ENCODE measurements at places on chromosomes 12 and 14.
A peak's percentile ranks its signal among the peaks of the same experiment; 100 is the strongest.

DNA sequence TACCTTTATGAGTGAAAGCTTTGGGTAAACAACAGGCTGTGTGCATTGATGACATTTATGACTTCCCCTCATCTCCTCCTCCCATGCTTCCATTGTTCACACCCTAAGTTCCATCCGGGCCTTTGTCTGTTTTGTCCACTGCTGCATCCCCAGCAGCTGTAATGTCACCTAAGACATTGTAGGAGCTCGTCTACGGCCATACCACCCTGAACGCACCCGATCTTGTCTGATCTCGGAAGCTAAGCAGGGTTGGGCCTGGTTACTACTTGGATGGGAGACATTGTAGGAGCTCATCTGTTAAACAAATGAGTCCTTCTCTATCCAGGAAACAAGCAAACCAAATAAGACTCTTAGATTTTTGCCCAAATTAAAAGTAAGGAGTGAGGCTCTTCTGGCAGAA, 40.4 kb upstream of the SYCP3 start:
- no peak for DNase-seq

DNA sequence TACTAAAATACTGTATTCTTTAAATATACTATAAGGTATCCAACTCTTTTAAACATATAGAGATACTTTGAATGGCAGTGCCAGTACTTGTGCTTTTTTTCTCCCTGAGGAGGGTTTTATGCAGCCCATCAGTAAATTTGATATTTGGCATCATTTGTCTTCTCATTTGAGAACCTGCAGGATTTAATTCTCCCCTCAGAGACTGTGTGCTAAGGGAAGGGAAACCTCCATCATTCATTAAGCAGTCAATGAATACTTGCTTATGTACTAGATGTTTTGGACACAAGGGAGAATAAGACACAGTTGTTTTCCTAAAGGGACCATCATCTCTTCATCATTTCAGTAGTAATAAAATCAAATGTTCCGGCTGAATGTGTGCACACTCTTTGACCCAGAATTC, 40.8 kb downstream of the FRS2 start:
- DNase-seq = no peak

DNA sequence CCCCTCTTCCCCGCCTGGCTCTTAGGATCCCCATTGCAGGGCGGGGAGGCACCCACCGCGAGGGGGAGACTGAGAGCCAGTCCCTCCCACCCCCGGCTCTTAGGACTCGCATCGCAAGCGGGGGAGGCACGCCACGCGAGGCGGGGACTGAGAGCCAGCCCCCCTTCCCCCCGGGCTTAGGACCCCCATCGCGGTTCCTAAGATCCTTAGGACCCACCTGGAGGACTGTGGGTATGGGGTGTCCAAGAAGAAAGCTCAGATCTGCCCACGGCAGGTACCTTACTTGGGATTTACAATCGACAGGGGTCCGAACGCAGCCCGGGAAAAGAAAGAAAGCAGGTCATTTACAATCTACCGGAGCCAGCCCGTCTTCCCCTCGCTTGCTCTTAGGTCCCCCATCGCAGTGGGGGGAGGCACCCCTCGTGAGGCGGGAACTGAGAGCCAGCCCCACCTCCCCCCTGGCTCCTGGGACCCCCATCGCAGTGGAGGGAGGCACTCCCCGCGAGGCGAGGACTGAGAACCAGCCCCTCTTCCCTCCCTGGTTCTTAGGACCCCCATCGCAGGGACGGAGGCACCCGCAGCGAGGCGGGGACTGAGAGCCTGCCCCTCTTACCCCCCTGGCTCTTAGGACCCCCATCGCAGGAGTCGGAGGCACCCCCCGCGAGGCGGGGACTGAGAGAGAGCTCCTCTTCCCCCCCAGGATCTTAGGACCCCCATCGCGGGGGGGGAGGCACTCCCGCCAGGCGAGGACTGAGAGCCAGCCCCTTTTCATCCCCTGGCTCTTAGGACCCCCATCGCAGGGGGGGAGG, 43.7 kb downstream of the DDX11 start:
- DNase-seq = peak; percentile 48

- no peak for DNase-seq
Observed at GRCh38 chr12:132021965-132022364, 72.2 kb downstream of the EP400 start.

GRCh38 chr12:26940516-26941214, 2.4 kb downstream of the FGFR1OP2 start:
- no peak for DNase-seq

GRCh38 chr12:63420206-63420644, 248.1 kb downstream of the DPY19L2 start:
- DNase-seq = no peak

DNA sequence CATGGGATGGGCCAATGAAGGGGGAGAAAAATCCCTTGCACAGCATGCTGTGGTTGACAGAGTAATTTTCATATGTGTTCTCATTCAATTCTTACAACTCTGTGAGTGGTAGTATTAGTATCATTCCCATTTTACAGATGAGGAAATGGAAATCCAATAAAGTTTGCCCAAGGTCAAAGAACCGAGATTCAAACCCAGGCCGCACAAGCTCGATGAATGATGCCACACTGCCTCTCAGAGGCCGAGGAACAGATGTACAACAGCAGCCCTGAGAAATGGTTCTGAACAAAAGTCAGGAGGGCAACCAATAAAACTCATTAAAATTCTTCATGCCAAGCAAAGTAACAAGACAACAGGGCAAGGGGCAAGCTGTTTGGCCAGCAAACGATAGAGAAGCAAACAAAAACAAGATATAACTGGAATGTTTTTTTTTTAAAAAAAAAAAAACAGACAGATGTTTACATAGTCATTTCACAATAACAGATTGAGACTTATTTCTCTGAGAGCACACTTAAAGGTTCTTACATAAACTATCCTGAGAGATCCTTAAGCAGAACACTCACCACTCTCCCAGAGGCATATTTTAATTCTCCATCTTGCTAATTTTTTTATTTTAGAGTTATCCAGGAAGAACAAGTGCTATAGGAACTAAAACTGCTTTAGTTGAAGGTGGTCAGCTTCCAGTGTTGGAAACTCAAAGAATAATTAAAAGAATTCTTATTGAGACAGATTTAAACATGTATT, 85.8 kb downstream of the EXOC5 start:
- DNase-seq = no peak

- no peak for DNase-seq
Observed at GRCh38 chr14:45089813-45090212, 5.9 kb downstream of the PRPF39 start.

DNA sequence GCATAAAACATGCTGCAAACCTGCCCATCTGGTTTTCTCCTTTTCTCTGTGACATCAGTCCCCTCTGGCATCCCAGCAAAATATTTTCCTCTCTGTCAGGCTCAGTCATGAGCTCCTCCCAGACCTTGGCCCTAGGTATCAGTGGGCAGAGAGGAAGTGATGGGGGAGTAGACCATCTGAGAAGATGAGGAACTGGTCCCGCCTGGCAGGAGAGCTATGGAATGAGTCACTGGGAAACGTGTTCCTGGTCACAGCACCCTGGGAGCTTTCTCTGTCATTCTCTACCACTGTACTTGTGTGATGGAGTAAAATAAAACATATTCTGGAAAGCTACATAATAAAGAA, 5.0 kb upstream of the SRSF9 start:
- DNase-seq = no peak

- no peak for DNase-seq
Observed at GRCh38 chr14:28879573-28879996, 113.0 kb downstream of the FOXG1 start.

DNA sequence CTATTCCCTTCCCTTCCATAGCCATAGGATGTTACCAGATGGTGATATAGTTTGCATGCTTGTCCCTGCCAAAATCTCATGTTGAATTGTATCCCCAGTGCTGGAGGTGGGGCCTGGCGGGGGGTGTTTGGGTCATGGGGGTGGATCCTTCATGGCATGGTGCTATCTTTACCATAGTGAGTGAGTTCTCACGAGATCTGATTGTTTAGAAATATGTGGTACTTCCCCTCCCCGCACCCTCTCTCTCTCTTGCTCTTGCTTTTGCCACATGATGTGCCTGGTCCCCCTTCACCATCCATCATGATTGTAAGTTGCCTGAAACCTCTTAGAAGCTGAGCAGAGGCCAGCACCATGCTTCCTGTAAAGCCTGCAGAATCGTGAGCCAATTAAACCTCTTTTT, 181.3 kb downstream of the CAND1 start:
- no peak for DNase-seq

- DNase-seq = no peak
Observed at GRCh38 chr14:100406505-100407131, 83.5 kb downstream of the SLC25A47 start.

DNA sequence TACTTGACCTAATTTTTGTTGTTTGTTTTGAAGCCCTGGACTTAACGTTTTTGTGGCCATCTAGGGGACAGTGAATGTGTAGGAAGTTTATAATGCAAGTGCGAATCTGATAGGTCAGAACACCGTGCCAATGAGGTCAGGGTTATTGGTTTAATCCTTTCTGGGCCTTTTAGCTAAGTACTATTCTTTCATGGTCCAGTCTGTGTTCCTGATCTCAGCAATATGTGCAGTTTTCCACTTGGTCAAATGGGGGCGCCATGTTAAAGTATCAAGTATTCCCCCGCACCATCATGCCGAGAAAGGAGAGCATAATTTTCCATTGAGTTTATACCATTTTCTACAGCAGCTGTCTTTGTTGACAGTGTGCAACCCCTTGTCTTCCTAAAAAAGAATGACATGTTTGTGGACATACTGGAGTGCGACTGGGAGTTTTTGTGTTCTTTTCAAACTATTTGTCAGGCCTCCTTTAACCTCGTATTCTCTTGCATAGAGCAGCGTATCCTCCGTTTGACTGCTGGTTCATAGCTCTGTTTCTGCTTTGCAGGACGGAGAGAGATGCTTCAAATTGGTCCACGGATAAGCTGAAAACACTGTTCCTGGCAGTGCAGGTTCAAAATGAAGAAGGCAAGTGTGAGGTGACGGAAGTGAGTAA, 1.3 kb downstream of the AHSA1 start:
- peak; percentile 20 for DNase-seq

- DNase-seq = no peak
Observed at GRCh38 chr12:115320967-115321366, 637.0 kb upstream of the TBX3 start.

DNA sequence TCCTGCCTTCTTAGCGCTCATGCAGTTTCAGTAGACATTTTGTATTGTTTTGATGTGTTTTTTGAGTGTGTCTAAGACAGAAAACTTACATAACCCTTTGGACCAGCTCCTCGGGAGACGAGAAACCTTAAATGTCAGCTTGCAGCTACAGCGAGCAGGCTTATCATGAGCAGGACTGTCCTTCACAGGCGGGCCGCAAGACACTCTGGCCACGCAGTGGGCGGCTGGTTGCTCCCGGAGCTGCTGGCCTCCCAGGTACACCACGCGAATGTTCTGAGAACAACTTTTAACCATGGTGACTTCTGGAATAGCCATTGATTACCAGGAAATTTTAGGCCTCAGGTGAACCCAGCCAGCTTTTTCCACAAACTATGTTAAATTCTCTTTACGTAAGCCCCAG, 164.1 kb upstream of the DIO3 start:
- DNase-seq = no peak

DNA sequence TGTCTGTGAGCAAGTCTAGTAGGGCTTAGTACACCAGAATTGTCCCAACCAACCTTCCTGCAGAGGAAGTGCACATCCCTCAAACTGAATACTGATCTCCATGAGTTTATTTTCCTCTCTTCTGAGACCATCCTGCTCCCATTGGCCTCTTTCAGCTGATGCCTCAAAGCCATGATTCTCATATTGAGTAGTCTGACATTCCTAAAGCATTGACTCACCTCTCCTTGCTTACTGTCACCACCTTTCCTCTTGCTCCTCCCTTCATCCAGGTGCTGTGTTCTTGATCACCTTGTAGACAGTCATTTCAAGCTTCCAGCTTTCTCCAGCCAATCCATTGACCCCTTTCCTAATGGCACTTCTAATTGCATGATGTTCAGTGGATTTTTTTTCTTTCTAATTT, 583.7 kb upstream of the USP15 start:
- no peak for DNase-seq

DNA sequence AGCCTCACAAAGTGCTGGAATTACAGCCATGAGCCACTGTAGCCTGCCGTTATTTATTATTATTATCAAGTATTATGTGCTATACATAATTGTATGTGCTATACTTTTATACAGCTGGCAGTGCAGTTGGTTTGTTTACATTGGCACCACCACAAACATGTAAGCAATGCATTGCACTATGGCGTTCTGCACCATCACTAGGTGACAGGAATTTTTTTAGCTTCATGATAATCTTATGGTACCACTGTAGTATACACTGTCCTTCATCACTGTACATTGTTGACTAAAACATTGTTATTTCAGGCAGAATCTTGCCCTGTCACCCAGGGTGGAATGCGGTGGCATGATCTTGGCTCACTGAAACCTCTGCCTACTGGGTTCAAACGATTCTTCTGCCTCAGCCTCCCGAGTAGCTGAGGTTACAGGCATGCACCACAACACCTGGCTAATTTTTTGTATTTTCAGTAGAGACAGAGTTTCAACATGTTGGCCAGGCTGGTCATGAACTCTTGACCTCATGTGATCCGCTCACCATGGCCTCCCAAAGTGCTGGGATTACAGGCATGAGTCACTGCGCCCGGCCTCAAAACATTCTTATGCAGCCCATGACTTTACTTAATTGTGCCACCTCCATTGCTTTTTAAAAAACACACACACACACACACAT, 17.1 kb downstream of the MRPL42 start:
- no peak for DNase-seq

DNA sequence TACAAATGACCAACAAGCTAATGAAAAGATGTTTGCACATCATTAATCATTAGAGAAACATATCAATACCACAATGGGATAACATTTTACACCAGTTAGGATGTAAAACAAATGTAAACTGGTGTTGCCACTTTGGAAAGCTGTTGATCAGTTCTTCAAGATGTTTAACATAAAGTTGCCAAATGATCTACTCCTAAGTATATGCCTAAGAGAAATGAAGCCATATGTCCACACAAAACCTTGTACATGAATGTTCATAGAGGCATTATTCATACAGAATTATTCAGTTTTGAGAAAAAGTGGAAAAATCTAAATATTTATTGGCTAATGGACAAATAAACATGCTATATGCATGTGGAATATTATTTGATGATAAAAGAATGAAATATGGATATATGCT, 136.9 kb upstream of the KITLG start:
- no peak for DNase-seq

DNA sequence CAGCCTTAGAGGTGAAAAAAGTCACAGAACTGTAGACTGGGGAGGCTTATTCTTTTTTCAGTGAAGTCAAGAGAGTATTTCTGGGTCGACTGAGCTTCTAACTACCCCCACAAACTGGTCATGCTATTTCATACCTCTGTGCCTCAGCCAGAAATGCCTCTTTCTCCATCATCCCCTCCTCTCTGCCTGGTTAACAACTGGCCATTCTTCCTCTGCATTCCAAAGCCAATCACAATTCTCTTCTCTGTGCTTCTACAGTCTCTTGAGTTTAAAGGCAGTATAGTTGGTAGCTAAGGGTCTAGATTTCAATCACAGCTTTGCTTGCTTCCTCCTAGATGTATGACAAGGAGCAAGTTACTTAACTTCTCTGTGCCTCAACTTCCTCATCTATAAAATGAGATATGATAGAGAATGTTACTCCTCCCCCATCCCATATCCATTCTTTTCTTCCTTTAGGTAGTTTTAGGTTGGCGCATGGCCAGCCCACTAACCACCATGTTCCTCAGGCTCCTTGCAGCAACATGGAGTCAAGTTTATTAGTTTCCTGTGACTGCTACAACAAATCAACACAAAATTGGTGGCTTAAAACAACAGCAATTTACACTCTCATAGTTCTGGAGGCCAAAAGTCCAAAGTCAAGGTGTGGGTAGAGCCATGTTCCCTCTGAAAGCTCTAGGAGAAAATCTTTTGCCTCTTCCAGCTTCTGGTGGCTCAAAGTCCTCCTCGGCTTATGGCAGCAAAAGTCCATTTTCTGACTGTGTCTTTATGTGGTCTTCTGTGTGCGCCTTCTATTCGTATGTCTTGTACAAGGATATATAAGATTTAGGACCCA, 62.5 kb downstream of the ITPR2 start:
- DNase-seq = no peak
